Hindlimb muscle (tissue), 1 donor: ENCODE measurements at places on chromosomes 13 and 19. TPM values are rescaled to one million over a fixed set of nuclear protein-coding genes. Genes with fewer than 3 reads are reported as not detected.

GRCh38 chr19:1068009-1069001 lies 1.3 kb downstream of the ARHGAP45 start:
- no peak for DNase-seq

GRCh38 chr13:90395846-90396245 lies 951.6 kb upstream of the MIR17HG start:
- DNase-seq, result no peak

DNA sequence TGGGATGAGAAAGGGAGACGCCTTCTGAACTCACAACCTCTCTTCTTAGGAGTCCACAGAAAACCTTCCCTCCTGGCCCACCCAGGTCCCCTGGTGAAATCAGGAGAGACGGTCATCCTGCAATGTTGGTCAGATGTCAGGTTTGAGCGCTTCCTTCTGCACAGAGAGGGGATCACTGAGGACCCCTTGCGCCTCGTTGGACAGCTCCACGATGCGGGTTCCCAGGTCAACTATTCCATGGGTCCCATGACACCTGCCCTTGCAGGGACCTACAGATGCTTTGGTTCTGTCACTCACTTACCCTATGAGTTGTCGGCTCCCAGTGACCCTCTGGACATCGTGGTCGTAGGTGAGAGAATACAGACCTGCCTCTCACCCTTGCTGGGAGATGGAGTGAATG lies 3.3 kb downstream of the KIR3DL3 start:
- no peak for DNase-seq

DNA sequence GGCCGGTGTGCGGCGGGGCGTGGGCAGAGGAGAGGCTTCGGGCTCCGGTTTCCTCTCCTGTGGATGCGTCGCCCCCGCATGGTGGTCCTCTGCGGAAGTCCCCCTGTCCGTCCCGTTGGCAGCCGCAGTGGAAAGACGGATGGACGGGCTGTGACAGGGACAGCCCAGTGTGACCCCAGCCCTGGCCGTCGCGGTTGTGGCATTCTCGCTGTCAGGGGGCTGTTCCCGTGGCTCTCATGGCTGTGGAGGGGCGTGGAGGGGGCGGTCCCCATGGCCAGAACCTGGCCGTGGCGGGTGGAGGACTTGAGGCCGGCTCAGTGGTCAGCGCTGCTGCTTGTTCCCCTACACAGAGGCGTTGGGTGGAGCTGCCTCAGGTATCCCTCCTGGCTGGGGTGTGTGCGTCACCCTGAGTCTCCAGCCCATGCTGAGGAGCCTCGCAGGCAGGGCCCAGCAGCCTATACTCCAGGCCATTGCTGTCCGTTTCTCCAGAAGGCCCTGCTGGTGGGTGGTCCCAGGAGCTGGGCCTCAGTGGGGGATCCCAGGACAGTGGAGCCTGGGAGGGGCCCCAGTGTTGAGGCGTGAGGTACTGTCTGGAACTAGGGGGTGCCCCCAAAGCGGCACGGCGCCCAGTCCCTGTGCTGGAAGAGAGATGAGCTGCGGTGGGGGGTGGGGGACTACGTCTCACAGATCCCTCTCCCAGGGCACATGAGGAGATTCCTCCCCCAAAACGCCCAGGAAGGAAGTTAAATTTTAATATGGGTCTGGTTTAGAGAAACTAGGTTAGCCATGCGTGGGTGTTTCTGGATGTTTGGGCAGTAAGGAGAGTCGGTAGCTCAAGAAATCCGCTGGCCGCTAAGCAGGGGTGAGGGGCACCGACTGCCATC lies 20.3 kb downstream of the CSNK1G2 start:
- DNase-seq, result no peak

GRCh38 chr13:31051999-31052398 lies 109.7 kb downstream of the HSPH1 start:
- DNase-seq, result no peak

DNA sequence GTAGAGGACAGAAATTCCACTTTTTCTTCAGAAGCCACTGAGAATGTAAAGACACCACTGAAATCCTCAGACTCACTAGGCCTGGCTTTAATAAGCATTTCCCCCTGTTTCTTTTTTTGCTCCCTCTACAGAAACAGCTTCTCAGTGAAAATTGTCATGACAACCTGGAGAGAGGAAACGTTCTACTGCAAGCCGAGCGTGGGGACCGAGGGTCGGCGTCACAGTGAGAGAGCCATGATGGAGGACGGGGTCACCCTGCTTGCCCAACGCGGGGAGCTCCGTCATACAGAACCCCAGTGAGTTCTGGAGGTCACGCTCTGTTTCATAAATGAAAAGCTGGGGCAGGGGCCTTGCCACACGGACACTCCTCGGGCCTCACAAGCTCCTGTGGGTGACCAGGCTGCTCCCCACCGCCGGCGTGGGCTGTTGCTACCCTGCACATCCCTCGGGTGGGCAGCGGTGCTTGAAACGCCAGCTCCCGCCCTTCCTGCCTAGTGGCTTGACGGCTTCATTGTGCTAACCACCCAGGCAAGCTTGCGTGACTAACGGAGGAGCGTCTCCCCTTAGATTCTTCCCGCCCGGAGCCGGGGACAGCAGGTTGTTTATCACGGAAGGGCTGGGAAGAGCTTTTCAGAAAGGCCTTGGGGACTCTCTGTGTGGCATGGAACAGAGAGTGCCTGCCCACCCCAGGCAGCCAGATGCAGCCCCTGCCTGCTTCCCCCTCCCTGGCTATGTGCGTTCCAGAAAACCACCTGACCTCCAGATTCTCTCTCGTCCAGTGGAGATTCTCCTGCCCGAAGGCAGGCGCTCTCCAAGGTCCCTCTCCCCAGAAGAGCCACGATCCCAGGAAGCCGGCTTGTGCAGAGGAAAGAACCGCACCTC lies 153.6 kb downstream of the KATNAL1 start:
- DNase-seq, result no peak

GRCh38 chr19:8461891-8462290 lies 17.1 kb downstream of the HNRNPM start:
- no peak for DNase-seq

ZNF578 gene
- polyA plus RNA-seq, result 2.7 TPM

APOC4 gene
- not detected for polyA plus RNA-seq

- DNase-seq, result no peak
Observed at GRCh38 chr19:19749117-19749907, 16.4 kb upstream of the ZNF14 start.

DNA sequence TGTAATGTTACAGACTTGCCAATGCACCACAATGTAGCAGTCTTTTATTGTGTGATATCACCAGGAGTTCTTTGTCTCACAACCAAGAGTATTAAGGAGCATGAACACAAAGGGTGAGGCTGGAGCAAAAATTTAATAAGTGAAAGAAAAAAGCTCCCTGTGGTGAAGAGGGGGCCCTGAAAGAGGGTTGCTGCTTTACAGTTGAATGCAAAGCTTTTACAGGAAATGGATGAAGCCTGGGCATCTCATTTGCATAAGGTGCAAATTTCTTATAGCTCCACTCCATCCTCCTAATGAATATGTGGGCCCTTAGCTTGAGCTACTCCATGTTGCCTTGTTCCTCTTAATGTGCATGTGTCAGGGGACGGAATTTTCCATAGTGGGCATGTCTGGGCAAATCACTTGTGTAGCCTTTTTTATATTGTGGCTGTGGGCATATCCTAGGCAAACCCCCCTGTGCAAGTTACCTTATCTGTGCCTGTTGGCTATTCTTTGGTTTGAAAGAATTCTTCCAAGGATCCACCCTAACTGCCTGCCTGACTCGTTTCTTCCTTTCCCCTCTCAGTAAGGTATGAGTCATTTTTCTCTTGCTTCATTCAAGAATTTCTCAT lies 45.3 kb upstream of the TRPC4 start:
- DNase-seq, result no peak
